ENCODE measurements at places on chromosomes 13 and 19.

GRCh38 chr19:42461700-42462324, 19.1 kb upstream of the CXCL17 start:
- no peak for DNase-seq

DNA sequence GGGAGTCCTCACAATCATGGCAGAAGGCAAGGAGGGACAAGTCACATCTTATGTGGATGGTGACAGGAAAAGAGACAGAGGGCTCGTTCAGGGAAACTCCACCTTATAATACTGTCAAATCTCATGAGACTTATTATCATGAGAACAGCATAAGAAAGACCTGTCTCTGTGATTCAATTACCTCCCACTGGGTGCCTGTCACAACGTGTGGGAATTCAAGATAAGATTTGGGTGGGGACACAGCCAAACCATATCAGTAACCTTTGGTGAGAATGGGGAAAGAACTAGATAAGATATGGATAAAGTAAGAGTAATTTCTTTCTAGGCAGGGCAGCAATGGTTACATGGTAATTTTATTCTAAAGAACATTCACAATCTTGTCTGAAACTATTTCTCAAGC, 344.9 kb upstream of the KLF12 start:
- no peak for DNase-seq

DNA sequence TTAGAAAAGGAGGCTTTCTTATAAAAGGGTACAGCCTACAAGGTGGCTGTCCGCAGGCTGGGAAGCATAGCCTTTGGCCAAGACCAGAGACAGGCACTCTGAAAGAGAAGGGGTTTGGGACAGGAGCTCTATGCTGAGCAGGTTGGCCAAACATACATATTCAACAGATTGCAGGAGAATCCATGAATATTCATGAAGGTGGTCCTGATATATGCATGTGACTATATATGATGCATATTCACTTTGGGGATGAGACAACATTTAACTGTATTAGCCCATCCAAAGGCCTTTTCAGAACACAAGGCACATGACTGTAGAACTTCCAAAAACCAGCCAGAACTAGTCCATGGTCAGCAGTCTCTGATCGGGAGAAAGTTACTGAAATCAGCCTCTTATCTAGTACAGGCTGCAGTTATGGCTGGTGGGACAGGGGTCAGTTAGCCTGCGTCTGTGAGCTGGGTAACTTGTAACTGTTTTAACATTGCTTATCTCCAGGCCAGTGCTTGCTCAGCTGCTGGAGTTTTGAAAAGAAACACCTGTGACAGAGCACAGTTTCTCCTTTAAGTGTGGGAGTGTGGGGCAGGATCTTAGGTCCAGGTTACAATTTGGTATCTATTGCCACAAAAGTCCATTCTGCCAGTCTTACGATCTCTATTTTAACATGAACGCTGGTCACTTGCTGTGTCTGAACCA, 924.2 kb downstream of the UQCRFS1 start:
- DNase-seq = no peak

- DNase-seq = no peak
These were observed 10.0 kb downstream of the ADGRE5 start for GRCh38 chr19:14391156-14391821.

GRCh38 chr19:39138221-39139211, 12.9 kb downstream of the PAK4 start:
- no peak for DNase-seq

- DNase-seq = no peak
These were observed 599.5 kb upstream of the PCDH9 start for GRCh38 chr13:67829641-67830040.

Measured in effector memory CD8-positive, alpha-beta T cell (primary cell).